Spinal cord (tissue), 10 donors: ENCODE measurements at places on chromosomes 2 and 18. TPM values are rescaled to one million over a fixed set of nuclear protein-coding genes. Genes with fewer than 3 reads are reported as not detected.

Gene POTEI
- 0.59 TPM for total RNA-seq

Gene MAP3K19
- 6.9 TPM for total RNA-seq

Gene MARCHF4
- 8.2 TPM for total RNA-seq

- H3K4me1 ChIP-seq: peaks cover 26% of the 10 kb centered on the region
- peaks cover 31% of the 10 kb centered on the region for H3K27me3 ChIP-seq
- DNase-seq: peak; percentile 38
- H3K27ac ChIP-seq: no peak overlapping the region
Measured at GRCh38 chr2:120441744-120442471, 96.0 kb downstream of the INHBB start.

Gene ATG9A
- 26.2 TPM for total RNA-seq

Gene FZD7
- total RNA-seq: 26.4 TPM

Gene POTEJ
- 0.11 TPM for total RNA-seq

Gene TMEM37
- total RNA-seq: 0.69 TPM

DNA sequence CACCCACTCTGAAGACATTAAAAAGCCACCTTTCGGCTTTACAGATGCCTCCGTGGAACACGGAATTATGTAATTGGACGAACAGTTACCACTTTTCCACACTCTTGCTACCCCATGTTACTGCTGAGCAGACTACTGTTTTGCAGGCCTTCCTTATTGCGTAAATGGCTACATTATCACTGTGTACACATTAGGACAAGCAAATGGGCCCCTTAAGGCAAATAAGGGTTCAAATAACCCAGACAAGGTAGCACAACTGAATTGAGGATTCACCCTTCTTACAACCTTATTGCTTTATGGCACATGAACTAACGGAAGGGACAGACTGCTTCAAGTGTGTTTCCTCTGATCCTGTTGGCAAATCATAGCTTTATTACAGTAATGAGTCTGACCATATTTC, 832.2 kb upstream of the FANCL start:
- no peak for DNase-seq
- no peaks in the 10 kb centered on the region for H3K4me1 ChIP-seq
- H3K27ac ChIP-seq: no peak overlapping the region
- H3K36me3 ChIP-seq: no peaks in the 10 kb centered on the region

Gene CENPA
- 5.5 TPM for total RNA-seq
